GM20000 (cell line): ENCODE measurements at places on chromosomes 7 and 10.
A peak's percentile ranks its signal among the peaks of the same experiment; 100 is the strongest.

DNA sequence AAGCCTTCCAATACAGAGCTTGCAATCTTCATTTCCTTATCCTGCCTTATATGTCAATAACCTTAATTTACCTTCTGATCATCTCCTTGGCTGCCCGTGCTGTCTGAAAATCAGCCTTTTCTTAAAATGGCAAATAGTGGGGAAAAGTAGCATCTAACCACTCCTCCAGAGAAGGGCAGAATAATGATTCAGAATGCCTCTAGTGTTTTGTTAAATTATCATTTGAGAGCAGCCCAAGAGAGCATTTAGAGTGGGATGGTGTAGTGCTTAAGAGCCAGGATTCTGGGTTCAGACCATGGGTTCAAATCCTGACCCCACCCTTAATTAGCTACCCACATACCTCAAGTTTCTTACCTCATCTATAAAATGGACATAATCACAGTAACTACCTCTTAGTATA lies 4.6 kb upstream of the TMEM139 start:
- DNase-seq = no peak

- no peak for DNase-seq
Observed at GRCh38 chr7:41880107-41880506, 177.2 kb upstream of the INHBA start.

DNA sequence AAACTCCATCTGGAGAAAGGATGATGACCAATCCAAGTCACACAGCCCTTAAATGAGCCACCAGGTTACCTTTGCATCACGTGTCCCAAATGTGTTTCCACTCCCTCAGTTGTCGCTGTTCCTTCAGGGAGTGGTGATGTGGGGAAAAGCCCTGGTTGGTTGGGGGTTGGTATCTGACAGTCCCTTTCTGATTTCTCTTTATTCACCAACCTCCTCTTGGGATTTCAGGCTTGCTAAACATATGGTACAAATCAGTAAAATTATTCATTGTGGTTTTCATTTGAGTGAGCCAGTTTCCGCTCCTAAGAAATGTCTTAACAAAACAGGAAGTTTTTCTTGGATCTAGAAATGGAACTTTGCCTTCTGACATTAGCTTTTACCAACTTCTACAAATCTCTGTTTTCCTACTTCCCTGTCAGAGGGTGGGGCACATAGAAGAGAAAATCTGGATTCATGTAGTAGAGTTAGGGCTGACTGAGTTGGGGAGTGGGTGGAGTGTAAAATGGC lies 40.0 kb upstream of the KMT2E start:
- no peak for DNase-seq

GRCh38 chr7:109879287-109879828 lies 1211.6 kb upstream of the LRRN3 start:
- DNase-seq = no peak

DNA sequence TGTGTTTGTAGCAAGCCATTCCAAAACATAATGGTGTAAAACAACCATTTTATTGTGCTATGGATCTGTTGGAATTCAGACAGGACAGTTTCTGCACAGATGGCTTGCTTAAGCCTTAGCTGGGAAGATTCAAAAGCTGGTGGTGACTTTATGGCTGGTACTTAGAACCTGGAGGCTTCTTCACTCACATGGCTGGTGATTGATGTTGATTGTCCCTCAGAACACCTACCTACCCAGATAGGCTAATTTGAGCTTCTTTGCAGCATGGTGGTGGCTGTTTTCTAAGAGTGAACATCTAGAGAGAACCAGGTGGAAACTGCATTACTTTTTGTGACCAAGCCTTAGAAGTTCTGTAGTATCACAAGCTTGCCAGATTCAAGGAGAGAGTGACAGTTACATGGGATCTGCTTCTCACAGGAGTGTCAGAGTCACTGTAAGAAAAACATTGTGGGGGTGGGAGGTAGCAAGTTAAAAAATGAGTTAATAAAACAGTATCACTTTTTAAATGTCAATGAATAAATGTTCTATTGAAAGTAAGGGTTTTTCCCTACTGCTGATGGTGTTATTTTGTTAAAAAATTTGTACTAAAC lies 7.1 kb downstream of the R3HCC1L start:
- DNase-seq = no peak

DNA sequence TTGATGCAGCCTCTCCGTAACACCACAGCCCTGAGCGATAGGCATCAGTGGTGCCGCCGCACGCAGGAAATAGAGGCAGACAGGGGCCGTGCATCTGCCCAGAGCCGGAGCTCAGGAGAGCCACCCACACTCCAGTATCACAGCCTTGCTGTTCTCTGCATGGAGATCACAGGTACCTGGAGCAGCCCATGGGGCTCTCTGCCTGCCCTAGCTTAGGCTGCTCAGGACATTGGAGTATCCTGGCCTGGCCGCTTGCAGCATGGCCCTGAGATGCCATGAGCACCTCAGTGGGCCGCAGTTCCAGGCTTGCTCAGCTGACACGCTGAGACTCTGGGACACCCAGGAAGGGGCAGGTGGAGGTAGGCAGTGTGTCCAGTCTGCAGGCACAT lies 47.0 kb downstream of the ELFN1 start:
- DNase-seq = no peak

DNA sequence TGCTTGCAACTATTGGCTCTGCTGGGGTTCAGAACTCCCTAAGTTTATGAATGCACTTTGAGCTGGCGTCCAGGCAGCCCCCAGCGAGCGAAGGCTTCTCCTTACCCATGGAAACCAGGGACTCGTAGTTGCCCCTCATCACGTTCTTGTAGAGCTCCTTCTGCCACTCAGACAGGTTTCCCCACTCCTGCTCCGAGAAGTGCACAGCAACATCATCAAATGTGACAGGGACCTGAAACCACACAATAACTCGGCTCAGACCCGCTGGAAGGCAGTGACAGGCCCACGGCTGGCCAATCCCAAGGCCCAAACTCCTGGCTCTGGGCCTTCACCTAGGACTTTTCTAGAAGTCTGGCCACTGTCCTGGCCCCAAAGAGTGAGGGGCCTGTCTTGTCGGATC lies 6.9 kb downstream of the ZNF777 start:
- no peak for DNase-seq

- DNase-seq = no peak
Observed at GRCh38 chr10:98261436-98262277, 6.3 kb downstream of the LOXL4 start.

DNA sequence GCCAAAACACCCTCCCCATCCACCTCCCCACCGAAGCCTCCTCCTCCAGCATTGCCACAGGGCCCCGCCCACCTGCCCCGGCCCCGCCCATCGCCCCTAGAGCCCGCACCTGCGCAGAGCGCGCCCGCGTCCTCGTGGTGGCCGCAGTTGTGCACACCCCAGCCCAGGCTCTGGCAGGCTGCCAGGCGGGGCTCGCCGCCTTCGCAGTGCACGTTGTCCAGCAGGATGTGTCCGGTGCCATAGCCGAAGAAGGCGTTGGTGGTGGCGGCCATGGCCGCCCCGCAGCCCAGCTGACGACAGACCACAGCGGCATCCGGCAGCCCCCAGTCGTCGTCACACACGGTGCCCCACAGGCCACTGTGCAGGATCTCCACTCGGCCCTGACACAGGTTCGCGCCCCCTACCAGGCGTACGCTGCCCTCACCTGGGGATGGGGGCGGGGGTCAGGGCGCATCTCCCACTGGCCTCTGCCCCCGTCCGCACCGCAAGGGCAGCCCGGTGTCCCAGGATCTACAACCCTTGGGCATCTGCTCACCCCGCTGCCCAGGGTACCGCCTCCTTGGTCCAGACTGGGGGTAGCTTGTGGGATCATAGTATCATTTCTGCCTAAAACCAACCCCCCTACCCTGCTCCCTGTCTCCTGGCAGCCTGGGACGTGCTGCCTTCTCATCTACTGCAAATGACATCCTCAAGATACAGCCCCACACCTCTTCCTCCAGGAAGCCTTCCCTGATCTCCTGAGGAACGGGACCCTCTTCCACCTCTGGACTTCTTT lies 11.9 kb downstream of the SSC4D start:
- peak; percentile 93 for DNase-seq

- DNase-seq = no peak
Observed at GRCh38 chr10:101716891-101717659, 22.1 kb upstream of the FBXW4 start.

DNA sequence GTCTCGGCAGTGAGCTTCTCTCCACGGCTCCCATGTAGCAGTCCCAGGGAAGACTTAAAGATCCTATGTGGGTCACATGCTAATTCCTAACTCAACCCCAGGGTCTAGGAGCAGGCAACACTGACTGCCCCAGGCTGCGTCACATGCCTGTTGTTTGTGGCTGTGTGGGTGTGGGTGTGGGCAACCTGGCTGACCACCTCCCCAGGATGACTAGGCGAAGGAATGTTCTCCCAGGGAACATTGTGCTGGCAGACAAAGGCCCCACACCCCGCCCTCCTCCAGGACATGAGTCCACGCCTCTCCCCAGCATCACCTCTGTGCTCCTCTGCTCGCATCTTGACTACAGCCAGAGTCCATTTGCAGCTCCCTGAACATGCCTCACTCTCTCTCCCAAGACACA lies 30.3 kb downstream of the SLC29A3 start:
- no peak for DNase-seq

GRCh38 chr7:28069807-28070206 lies 110.8 kb downstream of the JAZF1 start:
- no peak for DNase-seq

DNA sequence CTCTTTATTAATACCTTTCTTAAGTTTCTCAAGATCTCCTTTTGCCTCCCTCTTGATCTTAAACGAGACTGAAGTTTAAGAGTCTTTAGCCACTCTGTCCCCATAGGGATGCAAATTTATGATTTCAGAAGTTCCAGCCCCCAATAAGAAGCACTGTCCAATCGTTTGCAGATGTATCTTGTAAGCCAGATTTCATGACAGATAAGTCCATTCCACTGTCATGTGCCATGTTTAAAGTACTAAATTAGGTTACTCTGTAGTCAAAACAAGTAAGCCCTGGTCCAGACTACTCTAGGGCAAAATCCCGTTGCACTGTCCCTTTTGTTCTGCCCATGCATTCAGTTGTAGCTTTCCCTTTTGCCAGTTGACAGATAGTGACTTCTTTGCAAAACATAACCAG lies 157.2 kb upstream of the KAT6B start:
- DNase-seq = no peak

DNA sequence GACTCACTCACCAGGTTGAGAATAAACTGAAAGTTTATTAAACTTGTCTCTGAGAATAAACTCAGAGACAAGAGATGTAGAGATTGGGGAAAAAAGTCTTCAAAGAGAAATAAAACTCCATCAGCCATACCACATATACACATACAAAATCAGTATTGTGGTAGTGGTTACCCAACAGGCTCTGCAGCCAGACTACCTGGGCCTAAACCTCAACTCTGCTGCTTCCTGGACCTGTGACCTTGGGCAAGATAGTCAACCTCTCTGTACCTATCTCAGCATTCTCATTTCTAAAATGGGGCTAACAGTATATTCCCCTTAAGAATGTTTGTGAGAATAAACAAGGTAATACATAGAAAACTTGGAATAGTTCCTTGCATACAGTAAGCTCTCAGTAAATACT lies 15.3 kb downstream of the TPK1 start:
- no peak for DNase-seq

DNA sequence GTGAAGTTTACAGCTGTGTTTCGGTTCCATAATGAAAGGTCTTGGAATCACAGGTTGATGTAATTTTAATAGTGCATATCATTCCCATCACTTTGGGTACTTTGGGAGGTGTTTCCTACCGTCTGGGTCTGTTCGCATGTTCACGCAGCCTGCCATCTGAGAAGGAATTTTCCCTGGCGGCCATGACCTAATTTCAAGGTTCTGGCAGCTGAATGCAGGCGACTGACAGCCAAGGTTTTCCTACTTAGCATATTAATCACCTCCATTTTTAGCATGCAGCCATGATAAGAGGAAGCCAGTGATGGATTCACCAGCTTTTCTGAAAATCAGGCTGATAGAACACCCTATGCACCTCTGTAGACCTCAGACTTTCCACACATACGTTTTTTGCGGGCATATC lies 319.1 kb upstream of the TMEM229A start:
- DNase-seq = no peak

GRCh38 chr7:67566101-67566500 lies 569.5 kb downstream of the TYW1 start:
- no peak for DNase-seq

DNA sequence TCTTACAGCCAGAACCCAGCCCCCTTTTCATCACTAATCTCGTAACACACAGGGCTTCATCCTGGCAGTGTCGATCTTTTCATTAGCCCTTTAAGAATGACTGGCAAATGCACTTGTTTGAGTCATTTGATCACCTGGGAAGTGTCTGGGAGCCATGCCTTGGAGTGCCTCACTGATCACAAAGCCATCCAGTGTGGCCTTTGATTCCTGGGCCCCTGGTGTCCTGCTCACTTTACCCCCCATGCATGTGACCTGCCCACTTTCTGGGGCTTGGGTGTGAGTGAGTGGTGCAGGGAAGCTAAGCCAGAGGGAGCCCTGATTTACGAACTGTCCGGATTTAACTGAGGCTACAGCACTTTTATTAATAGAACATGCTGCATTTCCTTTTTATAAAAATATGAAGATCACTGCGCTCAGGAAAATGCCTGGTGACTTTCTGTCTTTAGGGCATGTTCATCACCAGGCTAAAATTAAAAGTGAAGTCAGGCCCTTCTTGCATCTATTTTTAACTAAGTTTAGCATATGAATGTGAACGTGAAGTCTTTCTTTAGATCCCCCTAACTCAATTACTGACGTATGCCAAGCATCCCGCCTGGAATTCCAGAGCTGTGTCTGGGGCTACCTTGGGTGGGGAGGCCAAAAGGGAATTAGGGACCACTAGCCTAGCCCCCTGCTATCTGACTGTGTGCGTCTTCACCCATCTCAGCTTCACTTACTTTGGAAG lies 23.6 kb downstream of the RBM20 start:
- no peak for DNase-seq

GRCh38 chr7:44200699-44201461 lies at the start of gene YKT6:
TSS of gene YKT6 (plus strand) at chr7:44200978. CDS start at chr7:44201136, 158 bp downstream.
- peak; percentile 99 for DNase-seq

DNA sequence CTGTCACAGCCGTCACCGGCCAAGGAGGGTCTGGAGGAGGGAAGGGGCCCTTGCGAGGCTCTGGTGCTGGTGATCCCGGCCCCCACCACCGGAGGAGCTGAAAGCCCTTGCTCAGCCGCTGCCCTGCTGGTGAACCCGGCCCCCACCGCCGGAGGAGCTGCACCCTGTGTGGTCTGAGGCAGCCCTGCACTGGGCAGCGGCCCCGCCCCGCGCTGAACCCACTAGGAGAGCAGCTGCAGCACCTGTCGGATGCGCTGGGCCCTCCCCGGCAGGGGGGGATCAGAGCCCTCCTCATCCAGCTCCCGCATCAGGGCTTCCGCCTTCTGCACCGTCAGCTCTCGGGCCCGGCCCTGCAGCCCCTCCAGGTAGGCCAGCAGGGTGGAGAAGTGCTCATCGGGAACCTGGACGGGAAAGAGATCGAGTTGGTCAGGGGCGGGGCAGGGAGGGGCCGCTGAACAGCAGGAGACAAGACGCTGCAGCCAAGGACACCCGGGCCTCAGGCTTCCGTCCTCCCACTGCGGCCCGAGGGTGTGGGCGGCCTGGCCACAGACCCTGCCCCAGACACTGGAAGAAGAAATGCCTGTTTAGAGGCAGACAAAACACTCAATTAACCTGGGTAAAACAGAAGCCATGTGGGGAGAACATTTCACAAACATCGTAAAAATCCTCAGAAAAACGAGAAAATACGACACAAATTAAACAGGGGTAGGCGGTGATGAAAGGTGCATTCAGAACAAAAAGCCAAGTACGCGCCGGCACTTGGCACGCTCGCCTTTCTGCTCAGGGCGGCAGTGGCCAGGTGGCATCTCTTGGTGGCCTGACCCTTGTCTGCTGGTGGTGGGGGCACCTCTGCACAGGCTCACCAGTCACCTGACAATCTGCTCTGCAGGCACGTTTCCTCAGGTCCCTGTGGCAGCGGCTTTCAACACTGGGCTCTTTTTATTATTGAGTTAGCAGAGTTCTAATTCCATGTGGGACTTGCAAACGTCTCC lies 14.7 kb downstream of the CYP2W1 start:
- no peak for DNase-seq

GRCh38 chr7:70143075-70144044 lies 545.1 kb downstream of the AUTS2 start:
- DNase-seq = no peak
